BJ (cell line): ENCODE measurements at places on chromosomes 6 and 20.

DNA sequence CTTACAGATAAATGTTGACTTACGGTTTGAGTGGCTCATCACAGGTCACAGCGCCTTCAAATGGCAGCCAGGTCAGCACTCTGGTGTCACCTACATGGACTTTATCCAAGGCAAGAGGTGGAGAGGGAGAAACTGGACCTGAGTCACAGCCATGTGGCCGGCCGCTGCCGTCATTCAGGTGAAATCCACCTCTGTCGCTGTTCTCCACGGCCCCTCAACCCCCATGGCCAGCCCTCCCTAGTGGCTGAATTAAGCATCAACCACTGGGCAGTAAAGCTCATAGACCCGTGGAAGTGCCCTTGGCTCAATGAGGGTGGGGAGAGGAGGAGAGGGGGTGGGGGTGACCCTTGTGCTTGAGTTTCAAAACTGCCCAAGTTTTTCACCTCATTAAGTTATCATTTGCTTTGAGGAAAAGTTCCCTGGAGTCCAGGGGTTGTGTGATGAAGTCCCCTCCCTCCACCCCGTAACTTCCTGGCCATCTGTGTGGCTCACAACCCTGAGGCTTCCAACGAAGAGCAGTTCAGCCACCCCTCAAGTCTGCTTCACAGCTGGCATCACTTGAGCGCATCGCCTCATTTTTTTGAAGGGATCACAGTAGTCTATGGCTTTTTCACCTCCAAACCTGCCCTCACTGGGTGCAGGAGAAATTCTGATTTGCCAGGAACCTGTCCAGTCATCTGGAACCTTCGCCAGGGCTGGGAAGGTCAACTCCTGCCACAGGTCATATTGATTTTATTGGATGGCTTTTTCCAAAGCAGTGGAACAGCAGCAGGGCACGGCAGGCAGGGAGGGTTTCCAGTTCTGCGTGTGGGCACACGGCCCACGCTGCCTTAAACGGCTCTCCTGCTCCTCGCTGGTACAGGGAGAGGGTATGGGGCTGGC, 43.5 kb upstream of the APCDD1L start:
- DNase-seq, result no peak

- no peak for DNase-seq
Observed at GRCh38 chr6:149856256-149856994, 7.7 kb downstream of the LRP11 start.

GRCh38 chr6:14108571-14109410, 8.8 kb upstream of the CD83 start:
- DNase-seq, result no peak

- DNase-seq, result no peak
Observed at GRCh38 chr20:49028684-49029083, 17.4 kb upstream of the CSE1L start.

DNA sequence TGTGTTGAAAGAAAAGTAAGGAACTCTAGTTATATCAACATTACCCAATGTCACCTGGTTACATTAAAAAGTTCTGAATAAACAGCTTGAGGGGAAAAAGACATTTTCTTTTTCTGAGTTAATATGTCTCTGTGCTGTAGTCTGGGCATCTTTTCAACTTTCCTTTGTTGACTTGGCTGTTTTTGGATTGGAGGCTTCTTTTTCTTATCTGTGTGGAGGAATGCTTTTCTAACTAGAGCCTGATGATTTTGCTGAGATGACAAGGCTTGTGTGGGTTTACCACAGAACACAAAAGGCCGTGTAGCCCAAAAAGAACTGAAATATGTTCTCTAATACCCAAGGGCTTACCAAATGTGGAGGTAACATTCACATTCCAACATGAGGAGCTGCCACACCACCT, 161.8 kb downstream of the KCNQ5 start:
- no peak for DNase-seq

DNA sequence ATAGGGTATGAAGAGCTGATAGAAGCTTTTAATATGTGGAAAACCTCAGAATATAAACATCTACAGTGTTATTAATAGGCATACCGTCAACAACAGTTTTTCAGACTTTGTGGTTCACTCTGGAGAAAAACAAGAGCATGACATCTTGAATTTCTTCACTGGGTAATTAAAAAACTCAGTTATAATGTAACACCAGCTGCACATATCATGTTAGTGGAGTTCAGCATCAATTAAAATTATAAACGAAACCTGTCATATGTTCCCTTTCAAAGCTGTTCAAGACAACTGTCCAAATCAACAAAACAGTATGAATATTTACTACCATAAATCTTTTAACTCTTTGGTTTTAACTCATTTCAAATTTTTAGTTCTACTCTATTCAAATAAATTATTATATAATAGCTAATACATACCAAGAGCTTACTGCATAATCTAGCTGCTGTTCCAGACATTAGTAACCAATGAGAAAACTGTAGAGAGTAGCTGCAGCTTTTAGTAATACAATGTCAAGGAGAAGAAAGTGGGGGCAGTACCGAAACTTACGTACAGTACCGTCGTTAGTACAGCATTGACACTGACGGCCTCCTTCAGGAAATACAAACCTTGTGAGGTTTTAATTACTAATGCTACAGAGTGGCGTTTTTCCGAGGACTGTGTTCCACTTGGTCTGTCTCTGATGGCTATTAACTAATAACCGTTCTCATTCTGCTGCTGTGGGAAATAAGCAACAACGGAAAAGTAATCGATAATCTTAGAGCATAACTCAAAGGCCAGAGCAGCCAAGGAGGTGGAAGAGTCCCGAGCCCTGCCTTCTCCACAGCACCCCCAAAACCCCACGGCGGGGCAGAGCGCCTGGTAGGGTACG, 532 bp upstream of the PM20D2 start:
- DNase-seq, result no peak

DNA sequence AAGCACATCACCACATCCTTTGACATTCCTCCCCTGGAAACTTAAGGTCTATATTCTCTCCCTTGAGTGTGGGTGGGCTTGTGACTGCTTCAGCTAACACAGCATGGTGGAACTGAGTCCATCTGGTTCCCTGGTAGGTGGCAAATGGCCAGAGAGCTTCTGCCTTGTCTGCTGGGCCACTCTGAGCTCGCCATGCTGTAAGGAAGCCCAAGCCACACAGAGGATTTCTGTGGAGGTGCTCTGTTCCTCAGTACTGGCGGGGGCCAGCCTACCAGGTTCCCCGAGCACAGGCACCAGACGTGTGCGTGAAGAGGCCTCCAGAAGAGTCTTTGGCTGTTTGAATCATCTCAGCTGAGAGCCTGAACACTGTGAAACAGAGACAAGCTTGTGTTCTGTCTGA, 41.6 kb upstream of the PMEPA1 start:
- DNase-seq, result no peak

- no peak for DNase-seq
Observed at GRCh38 chr6:166575205-166575604, 11.3 kb downstream of the RAMACL start.

- no peak for DNase-seq
Observed at GRCh38 chr20:4383961-4384360, 337.7 kb upstream of the PRND start.

GRCh38 chr6:84019141-84019841, 14.3 kb upstream of the MRAP2 start:
- DNase-seq, result no peak

DNA sequence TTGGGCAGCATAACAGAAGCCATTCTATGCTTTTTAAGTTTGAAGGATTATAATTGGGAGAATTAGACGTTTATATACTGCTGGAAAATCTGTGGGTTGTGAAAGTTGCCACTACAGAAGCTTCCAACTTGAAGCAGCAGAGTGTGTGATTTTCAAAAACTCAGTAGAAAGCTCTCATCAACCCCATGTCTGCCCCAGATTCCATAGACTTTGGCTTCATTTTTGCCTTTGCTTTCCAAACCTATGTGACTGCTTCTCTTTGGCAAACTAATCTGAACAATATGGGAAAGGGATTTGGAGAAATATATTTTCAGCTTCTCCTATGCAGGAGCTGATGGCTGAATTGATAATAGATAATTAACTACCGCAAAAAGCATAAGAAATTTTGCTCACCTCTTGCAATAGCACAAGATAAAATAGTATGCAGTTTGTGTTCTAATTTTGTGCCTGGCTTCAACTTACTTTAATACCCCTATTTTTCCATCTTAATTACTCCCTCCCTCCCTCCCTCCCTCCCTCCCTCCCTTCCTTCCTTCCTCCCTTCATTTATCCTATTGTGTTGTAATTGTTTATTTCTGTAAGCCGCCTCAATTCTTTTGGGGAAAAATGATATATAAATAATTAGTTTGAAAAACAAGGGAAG, 214.1 kb upstream of the HS3ST5 start:
- no peak for DNase-seq

DNA sequence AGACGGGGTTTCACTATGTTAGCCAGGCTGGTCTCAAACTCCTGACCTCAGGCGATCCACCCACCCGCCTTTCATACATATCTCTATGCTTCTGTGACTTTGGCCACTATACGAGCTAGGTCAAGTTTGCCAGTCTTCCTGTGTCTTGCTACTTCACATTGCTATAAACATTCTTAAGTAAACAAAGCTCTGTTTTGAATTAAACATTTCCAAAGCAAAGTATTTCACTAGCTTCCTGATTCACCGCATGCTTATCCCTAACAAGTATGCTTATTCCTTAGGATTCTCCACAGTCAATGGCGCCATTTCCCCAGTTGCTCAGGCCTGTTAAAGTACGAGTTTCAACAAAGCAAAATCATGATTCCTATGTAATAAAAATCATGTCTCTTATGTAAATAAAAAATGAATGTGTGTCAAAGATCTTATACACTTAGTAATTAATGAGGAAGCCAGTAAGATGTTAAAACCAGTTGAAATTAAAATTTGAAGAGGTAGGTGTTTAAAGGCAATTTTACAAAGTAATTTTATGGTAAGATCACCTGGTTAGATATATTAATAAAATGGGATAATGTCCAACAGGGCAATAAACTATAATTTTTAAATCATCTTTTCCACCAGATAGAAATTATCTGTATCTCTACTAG, 88.5 kb downstream of the PRKN start:
- no peak for DNase-seq

DNA sequence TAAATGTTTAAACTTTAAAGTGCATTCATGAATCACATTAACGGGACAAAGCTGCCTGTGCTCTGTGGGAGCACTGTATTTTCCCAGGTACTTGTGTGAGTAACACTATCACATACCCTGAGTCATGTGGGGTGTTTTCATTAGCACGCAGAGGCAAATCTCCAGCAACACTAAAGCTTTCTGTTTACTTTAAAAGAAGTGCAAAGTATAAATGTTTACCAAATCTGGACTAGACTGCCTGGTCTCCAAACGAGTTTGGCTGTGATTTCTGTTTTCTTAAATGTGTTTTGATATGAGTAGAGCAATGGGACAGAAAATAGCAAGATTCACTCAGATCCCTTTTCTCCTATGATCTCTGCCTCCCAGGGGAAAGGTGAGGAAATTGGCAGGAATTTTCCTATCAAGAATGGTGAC, 28.8 kb upstream of the RIPPLY2 start:
- no peak for DNase-seq

DNA sequence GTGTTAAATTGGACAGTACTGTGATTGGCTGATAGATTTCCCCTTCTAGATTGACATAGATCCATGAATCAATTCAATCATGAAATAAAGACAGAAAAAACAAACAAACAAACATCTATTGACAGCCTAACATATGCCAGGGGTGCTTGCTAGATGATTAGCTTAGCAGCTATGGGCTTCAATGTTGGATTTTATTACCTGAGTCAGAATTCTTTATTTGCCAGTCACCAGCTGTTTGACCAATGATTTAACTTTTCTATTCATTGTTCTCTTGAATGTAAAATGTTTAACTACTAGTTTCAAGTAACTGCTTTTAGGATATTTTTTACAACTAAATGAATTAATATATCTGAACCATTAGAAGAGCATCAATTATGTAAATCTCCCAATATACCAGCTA, 901.3 kb upstream of the CITED2 start:
- DNase-seq, result no peak

- DNase-seq, result no peak
Observed at GRCh38 chr6:112752791-112753190, 405.7 kb downstream of the RFPL4B start.

- DNase-seq, result no peak
Observed at GRCh38 chr20:63978319-63979228, 868 bp downstream of the SAMD10 start.

DNA sequence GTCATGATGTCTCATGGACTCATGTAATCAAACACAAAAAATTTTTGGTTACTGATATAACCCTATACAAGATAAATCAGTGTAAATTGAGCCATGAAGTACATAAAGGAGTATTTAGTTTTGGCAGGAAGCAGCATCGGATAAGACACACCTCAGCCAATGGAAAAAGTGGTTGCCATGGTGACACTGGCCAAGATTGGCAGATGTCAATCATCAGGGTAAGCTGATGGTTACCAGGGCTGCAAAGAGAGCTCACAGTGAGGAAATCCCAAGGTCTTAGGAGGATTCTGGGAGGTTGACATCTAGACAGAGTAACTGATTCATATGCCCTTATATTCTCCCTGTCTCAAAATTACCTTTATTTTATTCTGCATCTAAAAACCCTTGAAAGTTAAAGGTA, 203.8 kb upstream of the PCSK2 start:
- no peak for DNase-seq

- DNase-seq, result no peak
Observed at GRCh38 chr20:12237772-12238171, 320.1 kb downstream of the BTBD3 start.

GRCh38 chr6:28682542-28682941, 156.9 kb downstream of the GPX5 start:
- no peak for DNase-seq

- no peak for DNase-seq
Observed at GRCh38 chr6:133623621-133624020, 265.3 kb upstream of the TCF21 start.

DNA sequence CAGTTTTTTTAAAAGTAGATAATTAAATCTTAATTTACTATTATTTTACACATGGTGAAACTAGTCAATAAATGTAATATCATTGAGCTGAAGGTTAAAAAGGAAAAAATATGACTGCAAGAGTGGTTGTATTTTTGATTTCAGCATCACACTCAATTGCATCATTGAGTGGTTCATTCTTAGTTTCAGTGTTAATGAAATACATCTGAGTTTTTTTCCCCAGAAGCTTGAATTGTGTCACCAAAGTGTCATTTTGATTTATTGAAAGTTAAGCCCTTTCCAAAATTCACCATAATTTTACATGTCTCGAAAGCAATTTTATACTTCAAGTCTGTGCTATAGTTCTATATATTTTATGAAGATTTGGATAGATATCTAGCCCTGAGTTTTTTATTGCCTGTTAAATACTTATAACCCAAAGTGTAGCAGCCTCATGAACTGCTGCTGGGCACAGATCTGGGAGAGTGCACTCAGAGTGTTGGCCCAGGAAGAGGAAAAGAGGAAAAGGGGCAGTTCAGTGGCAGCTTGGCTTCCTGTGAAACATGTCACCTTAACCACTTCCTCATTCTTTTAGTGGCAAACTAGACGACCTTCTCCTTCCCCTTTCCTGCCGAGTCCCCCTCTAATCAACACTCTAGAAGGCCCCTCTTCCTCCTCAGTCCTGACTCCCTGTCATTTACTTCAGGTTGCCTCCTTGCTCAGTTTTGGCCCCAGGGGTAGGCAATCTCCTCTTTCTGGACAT, 140.7 kb downstream of the ESR1 start:
- no peak for DNase-seq

DNA sequence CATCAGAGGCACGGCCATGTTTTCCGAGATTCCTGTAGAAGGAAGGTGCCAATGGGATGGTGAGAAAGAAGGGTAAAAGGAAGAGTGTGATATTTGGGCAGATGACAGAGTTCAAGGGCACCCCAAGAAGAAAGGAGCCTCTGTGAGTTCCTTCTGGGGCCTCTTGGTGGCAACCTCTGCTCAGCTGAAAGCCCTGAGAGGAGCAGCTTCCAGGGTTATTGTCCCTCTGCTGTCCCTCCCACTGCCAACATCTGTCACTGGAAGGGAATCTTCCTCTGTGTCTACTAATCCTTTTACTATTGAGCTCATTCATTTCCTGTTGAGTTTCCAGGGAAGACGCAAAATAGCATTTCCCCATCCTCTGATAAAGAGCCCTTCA, 40.0 kb upstream of the KCNK16 start:
- no peak for DNase-seq
